Sigmoid colon (tissue), 7 donors: ENCODE measurements at places on chromosomes 16 and 17. TPM values are rescaled to one million over a fixed set of nuclear protein-coding genes. Genes with fewer than 3 reads are reported as not detected.

GRCh38 chr16:53529513-53529912, 26.5 kb upstream of the AKTIP start:
- DNase-seq, result no peak

DNA sequence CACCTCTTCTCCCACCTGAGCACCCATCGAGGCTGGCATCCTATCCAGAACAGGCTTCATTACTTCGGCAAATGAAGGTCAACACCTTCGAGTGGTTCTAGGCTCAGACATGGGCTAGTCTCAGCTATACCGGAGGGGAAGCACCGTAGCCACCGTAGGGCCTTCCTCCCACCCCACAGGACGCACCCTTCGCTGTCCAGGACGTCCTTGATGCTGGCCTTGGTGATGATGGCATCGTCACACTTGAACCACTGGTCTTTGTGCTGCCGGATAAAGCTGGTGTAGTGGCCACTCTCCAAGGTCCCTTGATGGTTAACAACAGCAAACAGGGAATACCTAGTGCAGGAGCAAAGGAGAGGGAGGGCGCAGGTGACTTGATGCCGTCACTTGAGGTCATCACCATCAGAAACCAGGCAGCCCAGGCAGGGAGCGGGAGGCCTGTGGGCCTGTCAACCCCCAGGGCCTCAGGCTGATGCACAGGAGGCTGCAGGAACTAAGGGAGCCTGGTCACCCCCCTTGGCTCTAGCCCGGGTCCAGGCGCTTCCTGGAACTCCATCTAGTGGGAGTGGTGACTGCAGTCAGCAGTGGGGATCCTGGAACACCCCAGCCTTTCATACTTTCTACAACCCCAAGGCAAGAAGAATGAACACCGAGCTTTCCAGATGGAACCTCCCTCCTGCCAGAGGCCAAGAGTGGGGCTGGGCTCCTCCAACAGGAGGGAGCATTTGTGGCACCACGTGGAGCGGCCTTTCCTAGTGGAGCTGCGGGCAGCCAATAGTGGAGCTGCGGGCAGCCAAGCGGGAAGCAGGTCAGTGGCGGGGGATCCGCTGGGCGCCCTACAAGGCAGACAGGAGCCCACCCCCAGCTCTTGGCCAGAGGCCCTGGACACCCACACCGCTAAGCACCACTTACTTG, 38.5 kb downstream of the USP22 start:
- no peak for DNase-seq

GRCh38 chr17:66006654-66007053, 185.3 kb downstream of the CEP112 start:
- DNase-seq, result no peak

- no peak for DNase-seq
Observed at GRCh38 chr17:622356-622755, 92.3 kb downstream of the VPS53 start.

GRCh38 chr16:72467157-72467759, 295.3 kb upstream of the PMFBP1 start:
- DNase-seq, result no peak

- DNase-seq, result no peak
Observed at GRCh38 chr16:19936441-19936840, 51.8 kb upstream of the GPRC5B start.

DNA sequence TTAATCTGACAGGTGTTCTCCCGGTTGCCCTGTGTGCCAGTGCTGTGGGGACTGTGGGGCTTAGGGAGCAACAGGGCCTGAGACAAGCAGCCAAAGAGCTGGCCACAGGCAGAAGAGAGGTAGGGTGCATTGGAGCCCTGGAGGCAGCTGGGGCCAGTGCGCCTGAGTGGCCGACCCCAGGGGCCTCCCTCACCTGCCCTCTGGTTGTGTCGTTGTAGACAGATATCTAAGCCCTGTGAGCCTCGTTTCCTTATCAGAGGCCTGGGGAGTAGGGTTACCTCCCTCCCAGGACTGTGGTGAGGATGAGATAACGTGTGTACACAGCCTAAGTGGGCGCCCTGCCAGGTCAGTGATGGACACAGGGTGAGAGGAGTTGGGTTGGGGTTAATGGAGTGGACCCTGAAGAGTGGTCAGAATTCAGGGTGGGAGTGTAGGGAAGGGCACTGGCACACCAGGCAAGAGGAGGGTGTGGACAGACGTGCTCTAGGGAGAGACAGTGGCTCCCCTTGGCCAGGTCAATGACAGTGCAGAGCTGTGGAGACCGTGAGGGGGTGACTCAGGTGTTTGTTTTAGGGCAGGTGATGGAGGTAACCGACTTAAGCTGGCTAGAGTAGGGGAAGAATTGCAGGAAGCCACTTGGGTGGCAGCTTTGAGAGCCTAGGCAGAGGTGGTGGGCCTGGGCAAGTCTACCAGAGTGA, 3.4 kb downstream of the NARF start:
- no peak for DNase-seq

- peak; percentile 32 for DNase-seq
Observed at GRCh38 chr17:63537001-63537400, 13.3 kb upstream of the DCAF7 start.

GRCh38 chr17:55681342-55681700, 41.3 kb downstream of the TMEM100 start:
- no peak for DNase-seq

GRCh38 chr17:67107811-67108775, 63.7 kb downstream of the CACNG1 start:
- no peak for DNase-seq

DNA sequence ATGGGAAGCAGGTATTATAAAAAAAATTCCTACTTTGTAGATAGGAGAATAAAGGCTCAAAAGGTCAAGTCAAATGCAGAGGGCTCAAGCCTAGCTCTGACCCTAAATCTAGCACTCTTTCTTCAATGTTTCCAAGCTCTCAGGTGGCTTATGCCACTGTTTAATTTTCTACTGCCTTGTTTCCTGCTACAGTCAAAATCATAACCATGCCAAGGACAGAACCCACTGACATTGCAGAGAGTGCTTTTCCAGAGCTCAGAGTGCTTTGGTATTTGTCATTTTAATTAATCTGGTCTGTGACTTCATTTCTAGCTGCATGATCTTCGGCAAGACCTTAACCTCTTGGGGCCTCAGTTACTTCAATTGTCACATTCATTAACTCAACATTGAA, 344.7 kb downstream of the CA10 start:
- no peak for DNase-seq

DNA sequence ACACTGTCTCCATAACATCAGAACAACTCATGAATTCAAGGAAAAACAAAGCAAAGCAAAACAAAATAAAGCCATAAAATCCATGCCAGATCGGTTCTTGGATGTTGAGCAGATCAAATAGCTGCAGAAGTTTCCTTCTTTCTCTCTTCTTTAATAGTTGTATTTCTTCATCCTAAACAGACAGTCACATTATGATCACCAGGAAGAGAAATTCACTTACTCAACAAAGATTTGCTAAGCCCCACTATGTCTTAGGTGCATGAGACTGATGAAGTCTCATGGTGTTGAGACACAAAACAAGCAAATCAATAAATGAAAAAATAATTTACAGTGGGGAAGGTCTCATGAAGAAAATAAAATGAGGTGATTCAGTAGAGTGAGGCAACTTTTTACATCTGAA, 72.8 kb downstream of the WIPI1 start:
- no peak for DNase-seq

GRCh38 chr16:73775841-73776388, 520.7 kb upstream of the PSMD7 start:
- DNase-seq, result no peak

- peak; percentile 90 for DNase-seq
Observed at GRCh38 chr17:61412143-61412859, 12.7 kb downstream of the TBX2 start.

- no peak for DNase-seq
Observed at GRCh38 chr16:87531418-87531817, 38.6 kb upstream of the ZCCHC14 start.

DNA sequence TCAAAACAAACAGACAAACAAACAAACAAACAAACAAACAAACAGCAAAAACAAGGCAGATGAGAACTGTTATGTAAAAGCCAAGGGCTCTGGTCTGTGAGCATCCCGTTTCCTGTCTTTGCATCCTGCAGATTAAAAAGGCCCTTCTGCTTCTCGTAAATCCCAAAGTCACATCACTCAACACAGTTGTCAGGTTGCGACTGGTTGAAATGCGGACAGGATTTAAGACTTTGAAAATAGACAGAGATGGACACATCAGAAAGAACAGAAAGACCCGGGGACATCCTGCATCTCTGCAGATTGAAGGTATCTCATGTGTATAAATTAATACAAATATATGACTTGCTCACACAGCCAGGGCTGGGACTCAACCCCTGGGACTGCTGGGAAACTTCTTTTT, 18.2 kb upstream of the TMC7 start:
- DNase-seq, result no peak

DNA sequence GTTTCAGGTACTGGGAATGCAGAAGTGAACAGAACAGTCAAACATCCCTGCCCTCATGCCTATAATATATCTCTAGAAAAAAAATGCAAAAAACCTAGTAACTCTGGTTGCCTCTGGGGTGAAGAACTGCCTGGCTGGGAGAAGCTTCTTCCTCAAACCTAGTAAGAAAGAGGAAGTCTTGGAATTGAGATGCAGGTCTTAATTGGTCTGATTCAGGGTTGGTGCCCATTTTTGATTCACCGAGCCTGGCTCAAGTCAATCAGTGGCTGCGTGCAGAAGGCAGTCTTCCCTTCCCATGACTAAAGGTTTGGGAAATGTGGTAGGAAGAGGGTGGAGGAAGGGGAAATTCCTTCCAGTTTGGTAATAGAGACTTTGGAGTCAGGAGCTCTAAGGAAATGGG, 22.4 kb downstream of the CDRT15 start:
- DNase-seq, result no peak

DNA sequence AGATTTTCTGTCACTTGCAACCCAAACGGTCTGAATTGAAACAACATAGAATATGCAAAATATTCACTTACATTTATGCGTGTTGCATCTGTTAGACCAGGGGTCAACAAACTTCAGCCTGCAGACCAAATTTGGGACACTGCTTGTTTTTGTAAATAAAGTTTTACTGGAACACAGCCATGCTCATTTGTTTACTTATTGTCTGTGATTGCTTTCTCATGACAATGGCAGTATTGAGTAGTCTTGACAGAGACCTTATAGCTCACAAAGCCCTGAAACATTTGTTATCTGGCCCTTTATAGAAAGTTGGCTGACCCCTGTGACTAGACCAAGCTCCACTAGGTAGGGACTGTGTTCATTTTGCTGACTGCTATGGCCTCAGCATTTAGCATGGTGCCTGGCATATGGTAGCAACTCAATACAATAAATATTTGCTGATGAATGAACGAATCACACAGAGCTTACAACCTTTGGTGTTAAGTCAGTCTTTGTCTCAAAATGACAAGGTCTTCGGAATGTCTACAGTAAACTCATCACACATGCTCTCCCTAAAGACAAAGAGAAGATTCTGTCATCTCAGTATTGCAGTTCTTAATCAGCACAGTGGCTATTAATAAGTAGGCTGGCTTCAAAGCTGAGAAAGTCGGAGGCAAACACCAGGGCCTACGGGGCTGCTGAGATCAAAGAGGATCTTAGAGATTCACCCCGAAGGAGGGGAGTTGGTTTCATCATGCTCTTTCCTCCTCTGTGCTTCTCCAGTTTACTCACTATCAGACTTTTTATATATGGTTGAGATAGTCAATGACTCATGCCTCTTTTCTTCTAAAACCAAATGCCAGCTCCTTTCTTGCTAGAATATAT, 95.2 kb upstream of the AXIN2 start:
- DNase-seq, result no peak

GRCh38 chr16:69233124-69233523, 46.2 kb downstream of the SNTB2 start:
- DNase-seq, result no peak

DNA sequence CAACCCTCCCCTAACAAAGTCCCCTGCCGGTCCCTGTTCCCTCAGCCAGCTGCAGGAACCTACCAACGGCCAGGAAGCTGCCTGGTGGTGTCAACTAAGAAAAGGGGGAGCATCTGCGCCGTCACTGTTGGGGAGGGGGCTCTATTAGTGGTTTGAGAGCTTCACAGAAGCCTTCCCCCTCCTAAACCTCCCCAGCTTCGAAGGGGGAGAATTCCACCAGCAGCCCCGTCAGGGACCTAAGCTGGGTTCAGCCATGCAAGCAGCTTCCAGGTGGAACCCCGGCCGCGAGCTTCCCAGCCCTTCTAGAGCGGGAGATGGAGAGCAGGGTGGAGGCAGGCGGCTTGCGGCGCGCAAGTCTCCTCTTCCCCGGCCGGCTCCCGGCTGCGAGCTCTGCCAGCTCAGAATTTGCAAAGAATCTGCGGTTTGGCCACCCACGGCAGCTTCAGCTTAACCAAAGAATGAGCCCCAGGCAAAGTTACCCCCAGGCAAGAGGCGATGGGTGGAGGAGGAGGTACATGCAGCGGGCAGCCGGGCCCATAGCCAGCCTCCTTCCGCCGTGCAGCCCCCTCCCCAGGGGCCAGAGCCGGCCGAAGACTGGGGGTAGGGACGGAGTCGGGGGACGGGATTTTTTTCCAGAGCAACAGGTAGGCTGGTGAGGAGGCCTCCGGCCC, 33.7 kb downstream of the DDX19A start:
- peak; percentile 80 for DNase-seq

G6PC1 gene
- not detected for total RNA-seq

CHST4 gene
- not detected for total RNA-seq

C16orf46 gene
- total RNA-seq, result 1.1 TPM

ABCC12 gene
- total RNA-seq, result not detected
